ENCODE measurements at places on chromosomes 12 and 14. TPM values are rescaled to one million over a fixed set of nuclear protein-coding genes. Genes with fewer than 3 reads are reported as not detected.

SLCO1A2 gene
- total RNA-seq, result not detected

PTPRR gene
- total RNA-seq, result under 0.01 TPM

DPY19L2 gene
- 6.8 TPM for total RNA-seq

KRT77 gene
- not detected for total RNA-seq

ACOT4 gene
- total RNA-seq, result 0.73 TPM

PLD4 gene
- under 0.01 TPM for total RNA-seq

B3GNT4 gene
- not detected for total RNA-seq

AICDA gene
- not detected for total RNA-seq

SVOP gene
- total RNA-seq, result not detected

OTUB2 gene
- 2.2 TPM for total RNA-seq

KCNH3 gene
- not detected for total RNA-seq

Measured in hair follicle dermal papilla cell (primary cell).